Mammary microvascular endothelial cell (primary cell): ENCODE measurements at places on chromosomes 4 and X. TPM values are rescaled to one million over a fixed set of nuclear protein-coding genes. Genes with fewer than 3 reads are reported as not detected.

The XAGE2 gene
- total RNA-seq: not detected in 2 replicates

The CNKSR2 gene
- not detected in 2 replicates for total RNA-seq

The KCNE5 gene
- 0.34 and 0.87 TPM in 2 replicates for total RNA-seq

The TMEM150C gene
- total RNA-seq: 4.7 and 8.2 TPM in 2 replicates

The ARL9 gene
- 0.07 and 0.10 TPM in 2 replicates for total RNA-seq

The TMLHE gene
- total RNA-seq: 5.5 and 6.4 TPM in 2 replicates

The EREG gene
- under 0.01 and 0.10 TPM in 2 replicates for total RNA-seq

The MAOB gene
- total RNA-seq: not detected in 2 replicates

The BTC gene
- total RNA-seq: under 0.01 and 0.34 TPM in 2 replicates

The SOD3 gene
- total RNA-seq: 0.07 TPM in 1 of 2 replicates, not detected in the other

The TGIF2LX gene
- total RNA-seq: not detected in 2 replicates

The SPANXN4 gene
- not detected in 2 replicates for total RNA-seq

The PFKFB1 gene
- total RNA-seq: not detected in 2 replicates

The GPC3 gene
- not detected in 2 replicates for total RNA-seq
